ENCODE measurements at places on chromosomes 6 and 20.

DNA sequence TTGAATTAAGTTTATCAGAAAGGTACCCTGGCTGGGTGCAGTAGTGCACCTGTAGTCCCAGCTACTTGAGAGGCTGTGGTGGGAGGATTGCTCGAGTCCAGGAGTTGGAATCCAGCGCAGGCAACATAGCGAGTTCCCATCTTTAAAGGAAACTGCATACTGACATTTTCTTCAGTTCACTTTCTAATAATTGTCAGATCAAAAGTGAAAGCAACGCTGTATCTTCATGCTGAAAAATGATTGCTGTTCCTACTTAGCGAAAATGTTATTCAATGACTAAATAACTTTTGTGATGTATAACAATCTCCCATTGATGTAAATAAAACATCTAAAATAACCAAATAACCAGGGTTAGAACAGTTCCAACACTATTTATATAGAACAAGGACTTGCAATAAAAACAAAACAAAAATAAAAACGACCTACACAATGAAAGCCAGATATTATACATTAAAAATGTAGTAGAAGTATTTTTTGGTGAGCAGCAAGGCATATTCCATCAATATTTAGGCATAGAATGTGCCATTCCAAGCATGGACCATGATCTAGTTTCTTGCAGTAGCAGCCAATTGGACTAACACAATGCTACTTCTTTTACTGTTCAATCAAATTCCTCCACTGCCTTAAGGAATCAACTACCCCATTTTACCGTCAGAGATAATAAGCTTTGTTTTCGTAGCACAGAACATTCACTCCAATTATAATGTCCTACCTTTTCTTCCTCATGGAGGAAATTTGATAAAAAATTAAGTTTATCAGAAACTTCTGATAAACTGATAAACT lies 1.5 kb downstream of the LATS1 start:
- no peak for DNase-seq

DNA sequence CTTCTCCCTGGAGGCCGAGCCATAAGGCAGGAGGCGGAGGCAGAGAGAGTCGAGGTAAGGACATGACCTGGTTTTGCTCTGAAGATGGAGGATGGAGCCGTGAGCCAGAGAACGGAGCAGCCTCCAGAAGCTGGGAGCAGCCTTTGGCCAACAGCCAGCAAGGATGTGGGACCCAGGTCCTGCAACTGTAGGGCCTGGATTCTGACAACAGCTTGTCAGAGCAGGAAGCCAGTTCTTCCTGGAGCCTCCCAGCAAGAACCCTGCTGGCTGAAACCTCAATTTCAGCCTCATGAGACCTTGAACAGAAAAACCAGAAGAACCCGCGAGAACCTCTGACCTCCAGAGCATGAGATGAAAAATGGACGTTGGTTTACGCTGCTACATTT lies 13.4 kb upstream of the MRGBP start:
- peak; percentile 58 for DNase-seq

DNA sequence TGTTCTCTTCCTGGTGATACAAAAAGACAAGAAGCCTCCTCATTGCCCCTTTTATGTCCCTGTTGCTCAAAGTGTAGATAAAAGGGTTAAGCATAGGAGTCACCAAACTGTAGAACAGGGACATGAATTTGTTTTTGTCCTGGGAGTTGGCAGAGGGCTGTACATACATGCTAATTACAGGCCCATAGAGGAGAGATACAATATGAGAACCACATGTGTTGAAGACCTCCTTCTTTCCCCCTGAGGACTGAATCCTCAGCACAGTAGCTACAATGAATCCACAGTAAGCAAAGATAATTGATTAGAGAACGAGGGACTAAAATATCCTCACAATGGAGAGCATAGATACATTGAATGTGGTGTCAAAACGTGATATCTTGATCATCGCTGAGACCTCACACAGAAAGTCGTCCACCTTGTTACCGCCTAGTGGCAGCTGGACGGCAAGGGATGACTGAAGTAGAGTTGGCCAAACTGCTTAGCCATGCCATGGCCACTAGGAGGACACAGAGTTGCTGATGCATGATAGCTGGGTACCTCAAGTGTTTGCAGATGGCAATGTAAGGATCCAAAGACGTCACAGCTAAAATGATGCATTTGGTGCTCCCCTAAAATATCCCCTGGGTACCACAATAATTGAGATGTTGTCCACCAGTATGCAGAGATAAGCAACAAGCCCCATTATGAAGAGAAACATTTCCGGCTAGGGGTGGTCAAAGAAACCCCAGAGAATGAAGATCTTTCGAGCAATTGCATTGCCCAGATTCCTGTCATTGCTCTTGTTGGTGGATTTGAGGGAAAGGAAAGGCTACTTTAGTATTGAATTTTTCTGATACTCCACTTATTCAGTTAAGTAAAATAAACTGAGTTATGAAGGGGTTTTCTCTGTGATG lies 15.0 kb downstream of the OR2B3 start:
- no peak for DNase-seq

GRCh38 chr6:99353126-99353525 lies 3.7 kb upstream of the FAXC start:
- no peak for DNase-seq

DNA sequence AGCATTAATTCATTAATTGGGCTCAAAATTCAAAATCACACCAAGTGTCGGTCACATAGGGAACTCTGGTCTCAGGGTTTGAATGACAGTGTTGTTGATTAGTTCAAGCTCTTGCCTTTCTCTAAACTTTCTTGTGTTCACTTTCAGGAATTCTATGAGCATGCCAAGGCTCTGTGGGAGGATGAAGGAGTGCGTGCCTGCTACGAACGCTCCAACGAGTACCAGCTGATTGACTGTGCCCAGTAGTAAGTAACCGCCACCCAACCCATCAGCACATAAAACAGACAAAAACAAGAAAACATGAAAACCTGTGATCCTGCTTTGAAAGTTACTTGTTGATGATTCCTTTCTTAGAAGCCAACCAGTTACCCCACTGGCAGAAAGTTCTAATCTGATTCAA lies 52.7 kb downstream of the GNAS start:
- DNase-seq, result no peak

DNA sequence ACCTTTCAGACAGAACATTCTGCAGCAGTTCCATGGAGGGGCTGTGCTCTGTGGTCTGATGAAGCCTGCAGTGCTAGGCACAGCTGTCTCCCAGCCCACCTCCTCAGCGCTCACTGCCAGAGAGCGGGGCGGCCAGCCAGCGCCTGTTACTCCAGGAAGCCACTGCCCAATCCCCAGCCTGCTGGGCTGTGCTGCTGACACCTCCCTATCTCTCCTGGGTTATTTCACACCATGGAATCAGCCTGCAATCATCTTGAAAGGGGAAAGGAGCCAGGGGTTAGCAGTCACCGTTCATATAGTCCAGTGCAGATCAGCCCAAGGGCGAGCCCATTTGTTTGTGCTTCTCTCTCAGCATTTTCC lies 46.3 kb upstream of the NHSL1 start:
- DNase-seq, result peak; percentile 84

DNA sequence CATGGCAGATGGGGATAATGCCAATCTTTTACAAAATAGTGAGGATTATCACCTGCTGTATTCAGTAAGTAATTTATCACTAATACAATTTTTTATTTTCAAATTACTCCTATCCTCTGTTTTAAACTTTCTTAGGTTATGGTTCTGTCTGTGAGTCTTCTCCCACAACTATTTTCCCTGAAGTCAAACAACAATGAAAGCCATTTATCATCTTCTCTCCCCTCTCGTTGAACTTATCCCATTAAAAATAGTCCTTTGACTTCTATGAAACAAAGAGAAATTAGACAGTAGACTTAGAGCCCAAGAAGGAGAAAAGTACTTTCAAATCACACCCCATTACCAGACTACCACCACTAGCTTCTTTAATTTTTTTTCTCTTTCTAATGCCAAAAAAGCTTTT lies 147.7 kb downstream of the SIM1 start:
- DNase-seq, result no peak

DNA sequence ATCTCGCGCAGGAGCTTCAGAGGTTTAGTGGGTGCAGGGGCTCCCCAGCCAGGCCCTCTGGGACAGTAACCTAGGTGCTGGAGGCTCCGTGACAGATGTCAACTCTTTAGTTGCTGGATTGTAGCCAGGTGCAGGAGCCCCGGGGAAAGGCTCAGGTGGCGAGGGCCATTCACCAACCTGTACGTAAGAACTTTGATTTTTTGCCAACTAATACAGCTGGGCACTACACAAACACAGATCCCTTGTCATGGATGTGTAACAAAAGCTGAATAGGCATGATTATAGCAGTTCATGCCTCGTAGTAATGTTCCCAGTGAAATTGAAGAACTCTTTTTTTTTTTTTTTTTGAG lies 82.6 kb downstream of the CDC5L start:
- DNase-seq, result no peak

DNA sequence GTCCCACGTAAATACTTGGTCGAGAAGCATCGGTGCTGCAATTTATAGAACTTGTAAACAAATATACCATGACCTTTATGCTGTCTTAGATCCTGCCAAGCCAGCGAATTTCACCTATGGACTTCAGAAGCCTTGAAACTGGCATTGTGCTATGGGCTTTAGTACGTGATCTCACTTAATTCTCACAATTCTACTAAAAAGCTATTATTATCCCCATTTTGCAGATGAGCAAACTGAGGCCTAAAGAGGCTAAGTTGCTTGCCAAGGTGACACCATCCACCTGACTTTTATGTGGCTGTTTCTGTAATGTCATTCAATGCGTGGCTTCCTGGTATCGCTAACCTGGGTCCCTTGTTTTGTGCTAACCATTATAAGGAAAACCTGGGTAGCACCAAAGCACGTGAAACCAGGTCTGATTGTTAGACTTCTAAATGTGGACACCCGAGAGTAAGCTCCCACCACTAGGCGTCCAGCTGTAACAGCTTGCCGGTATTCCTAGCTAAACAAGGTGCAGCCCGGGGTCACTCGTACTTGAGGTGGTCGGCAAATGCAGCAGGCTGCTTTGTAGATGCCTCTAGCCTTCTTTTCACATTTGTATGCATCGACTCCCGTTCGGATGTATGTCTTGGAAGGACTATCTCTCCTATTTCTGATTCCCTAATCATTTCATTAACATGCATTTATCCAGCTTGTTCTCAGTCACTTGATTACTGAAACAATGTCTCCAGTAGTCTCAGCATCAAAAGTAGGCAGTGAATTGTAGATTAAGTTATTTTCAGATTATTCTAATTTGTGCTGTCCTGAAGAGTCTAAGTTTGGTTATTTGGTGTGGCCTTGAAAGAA lies 1.1 kb downstream of the SYNJ2 start:
- DNase-seq, result no peak

DNA sequence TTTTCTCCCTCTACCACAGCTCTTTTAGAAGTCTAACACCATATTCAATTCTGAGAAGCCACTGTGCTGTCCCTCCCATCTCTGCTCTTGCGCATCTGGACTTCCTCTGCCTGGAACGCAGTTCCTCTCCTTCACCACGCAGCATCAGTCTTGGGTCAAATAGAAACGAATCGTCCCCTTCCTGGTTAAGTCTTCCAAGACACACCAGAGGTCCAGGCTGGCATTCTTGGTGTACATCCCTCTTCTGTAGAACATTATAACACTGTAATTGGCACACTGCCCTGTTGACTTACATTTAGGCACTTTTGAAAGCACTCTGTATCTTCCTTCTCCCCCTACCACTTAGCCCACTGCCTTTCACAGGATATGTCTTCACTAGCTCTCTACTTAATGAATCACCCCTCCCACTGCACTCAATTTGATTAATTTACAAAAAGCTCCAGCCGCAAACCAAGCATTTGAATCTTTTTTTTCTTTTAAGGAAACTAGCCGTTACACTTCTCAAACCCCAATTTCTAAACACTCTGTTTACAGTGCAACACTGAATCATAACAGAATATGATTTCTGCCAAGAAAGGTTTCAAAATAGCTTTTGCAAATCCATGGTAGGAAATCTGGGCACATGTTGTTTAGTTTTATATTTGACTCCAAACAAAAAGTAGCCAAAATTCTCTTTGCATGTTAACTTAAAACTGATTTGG lies 140.8 kb upstream of the CARMIL1 start:
- DNase-seq, result peak; percentile 38

- peak; percentile 43 for DNase-seq
These were observed 346.4 kb downstream of the CDC5L start for GRCh38 chr6:44733868-44734267.

DNA sequence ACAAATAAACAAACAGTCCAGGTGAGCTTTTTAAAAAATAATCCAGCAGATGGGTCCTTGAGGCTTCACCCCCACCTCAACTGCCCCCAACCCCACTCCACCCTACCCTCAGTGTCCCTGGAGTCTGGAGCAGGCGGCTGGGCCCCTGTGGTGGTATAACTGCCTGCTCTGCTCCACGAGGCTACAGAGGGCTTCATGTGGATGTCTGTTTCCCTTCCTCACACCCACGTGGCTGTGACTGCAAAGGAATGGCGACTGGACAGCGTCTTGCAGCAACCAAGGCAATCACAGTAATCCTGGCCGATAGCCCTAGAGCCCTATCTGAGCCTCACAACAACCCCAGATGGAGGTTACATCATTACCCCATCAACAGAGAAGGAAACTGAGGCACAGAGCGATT lies 76.5 kb downstream of the SLC2A10 start:
- DNase-seq, result no peak

GRCh38 chr6:31087494-31088089 lies 24.8 kb downstream of the C6orf15 start:
- peak; percentile 84 for DNase-seq

GRCh38 chr6:2958331-2958711 lies 13.0 kb downstream of the SERPINB6 start:
- peak; percentile 54 for DNase-seq

DNA sequence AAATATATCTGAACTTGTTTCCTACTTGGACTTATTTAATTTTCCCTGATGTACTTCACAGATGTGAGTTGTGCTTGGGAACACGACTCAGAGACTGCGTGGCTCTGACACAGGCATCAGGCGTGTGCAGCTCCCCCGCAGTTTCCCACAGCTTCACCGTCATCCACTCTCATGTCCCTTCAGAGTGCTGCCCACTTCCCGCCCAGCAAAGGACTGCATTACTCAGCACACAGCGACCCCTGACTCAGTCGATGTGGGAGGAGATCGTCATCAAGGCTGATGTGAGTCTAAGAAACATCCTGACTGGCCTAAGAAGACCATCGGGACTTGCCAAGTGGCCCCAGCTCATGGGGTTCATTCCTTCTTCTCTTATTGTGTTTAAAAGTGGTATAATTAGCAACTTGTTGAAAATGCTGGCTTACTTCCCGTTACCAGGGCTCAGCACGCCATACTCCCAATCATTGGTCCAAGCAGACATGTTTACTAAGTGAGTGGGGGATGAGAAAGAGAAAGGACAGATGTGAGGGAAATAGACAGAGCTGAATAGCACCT lies 539.4 kb upstream of the JARID2 start:
- peak; percentile 64 for DNase-seq

GRCh38 chr20:40869218-40870147 lies 159.1 kb upstream of the TOP1 start:
- no peak for DNase-seq

- DNase-seq, result no peak
These were observed 16.9 kb upstream of the SRSF3 start for GRCh38 chr6:36577301-36577700.

DNA sequence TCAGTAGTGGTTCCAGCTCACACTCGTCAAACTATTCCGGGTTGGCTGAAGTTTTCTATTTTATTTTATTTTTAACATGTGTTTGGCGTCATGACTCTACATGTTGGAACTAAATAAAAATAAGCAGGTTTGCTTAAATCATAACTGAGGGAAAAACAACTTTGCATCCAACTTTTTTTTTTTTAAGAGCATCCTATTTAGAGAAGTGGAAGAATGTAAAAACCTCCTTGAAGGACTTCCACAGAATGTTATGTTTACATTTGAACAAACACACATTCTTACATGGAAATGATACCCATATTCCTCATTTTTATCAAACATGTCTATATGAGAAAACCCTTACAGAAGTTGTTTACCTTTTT lies 659 bp downstream of the PRDM1 start:
- DNase-seq, result no peak

GRCh38 chr20:35319871-35320197 lies 27.6 kb upstream of the FAM83C start:
- no peak for DNase-seq

Data from left ventricle myocardium inferior (tissue), 1 donor.